ENCODE measurements at places on chromosomes 16 and 17. TPM values are rescaled to one million over a fixed set of nuclear protein-coding genes. Genes with fewer than 3 reads are reported as not detected.
A peak's percentile ranks its signal among the peaks of the same experiment; 100 is the strongest.

- no peak for DNase-seq
Observed at GRCh38 chr16:50683689-50684374, 2.7 kb upstream of the SNX20 start.

- DNase-seq = no peak
Observed at GRCh38 chr16:75080205-75081029, 36.2 kb downstream of the LDHD start.

- DNase-seq = no peak
Observed at GRCh38 chr17:80002070-80002641, 33.5 kb downstream of the TBC1D16 start.

DNA sequence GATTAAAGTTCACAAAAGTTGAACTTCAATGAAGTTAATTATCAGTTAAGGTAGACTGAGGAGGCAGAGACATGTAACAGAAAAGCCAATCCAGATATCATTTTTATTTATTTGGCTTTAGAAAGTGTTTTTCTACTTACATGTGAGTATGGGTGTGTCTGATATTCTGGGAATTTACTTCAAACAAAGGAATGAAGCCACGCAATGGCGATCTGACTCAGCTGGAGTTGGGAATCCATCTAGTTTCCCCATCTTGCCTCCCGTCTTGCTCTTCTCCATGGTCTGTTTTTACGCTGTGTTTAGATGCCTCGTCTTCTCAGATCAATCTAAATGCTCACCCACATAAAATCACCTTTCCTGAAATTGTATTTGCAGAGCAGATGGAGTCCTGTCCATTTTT, 1.7 kb upstream of the KCNJ16 start:
- no peak for DNase-seq

DNA sequence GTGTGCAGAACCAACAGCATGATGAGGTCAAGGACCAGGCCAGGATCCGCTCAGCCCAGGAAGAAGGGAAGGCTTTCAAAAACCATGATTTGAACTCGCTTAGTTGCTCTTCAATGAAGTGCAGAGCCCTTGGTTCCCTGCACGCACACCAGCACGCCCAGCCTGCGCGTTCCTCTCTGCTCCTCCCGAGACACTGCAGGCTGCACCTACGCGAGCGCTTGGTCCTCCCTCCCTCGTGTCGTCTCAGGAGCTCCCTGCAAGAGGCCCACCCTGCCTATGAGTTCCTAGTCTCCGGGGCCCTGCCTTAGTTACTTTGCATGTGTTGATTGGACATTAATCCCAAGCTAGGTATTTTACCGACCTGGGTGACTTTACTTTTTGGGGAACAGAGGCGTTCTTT, 132.9 kb upstream of the TNRC6C start:
- no peak for DNase-seq

DNA sequence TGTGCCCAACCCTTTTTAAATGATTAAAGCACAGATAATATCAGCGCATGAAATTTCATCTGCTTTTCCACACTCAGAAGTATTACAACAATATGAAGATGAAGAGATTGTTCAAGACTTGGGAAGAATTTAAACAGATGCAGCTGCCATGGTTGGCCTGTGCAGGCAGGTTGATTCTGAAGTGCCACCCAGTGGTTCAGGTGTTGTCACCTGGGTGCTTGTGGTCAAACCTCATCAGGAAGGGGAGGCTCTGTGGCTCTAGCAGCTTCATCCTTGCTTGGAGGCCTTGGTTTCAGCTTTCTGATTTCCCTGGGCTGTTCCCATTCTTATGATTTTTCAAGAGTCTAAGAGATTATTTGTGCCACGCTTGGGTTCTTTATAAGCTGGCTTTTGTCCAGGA, 22.2 kb upstream of the CLEC18C start:
- no peak for DNase-seq

DNA sequence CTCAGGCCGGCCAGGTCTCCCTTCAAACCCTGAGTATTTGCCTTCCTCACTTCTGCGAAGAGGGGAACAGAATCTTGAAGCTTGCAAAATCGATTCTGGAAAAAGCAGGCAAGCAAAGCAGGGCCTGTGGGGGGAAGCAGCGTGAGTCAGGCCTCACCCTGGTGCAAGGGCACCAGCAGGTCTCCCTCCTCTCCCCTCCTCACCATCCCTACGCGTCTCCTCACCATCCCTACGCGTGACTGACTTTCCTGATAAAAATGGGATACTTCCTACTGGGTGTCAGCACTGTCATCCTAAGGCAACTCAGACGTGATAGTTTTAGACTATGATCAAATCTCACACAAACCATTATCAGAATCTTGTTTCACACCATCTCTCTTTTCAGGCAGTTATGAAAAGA, 12.1 kb downstream of the CMTM3 start:
- DNase-seq = no peak

- DNase-seq = no peak
Observed at GRCh38 chr17:21318439-21318838, 33.9 kb downstream of the MAP2K3 start.

GRCh38 chr17:76086384-76086783, 7.4 kb downstream of the ZACN start:
- DNase-seq = no peak

DNA sequence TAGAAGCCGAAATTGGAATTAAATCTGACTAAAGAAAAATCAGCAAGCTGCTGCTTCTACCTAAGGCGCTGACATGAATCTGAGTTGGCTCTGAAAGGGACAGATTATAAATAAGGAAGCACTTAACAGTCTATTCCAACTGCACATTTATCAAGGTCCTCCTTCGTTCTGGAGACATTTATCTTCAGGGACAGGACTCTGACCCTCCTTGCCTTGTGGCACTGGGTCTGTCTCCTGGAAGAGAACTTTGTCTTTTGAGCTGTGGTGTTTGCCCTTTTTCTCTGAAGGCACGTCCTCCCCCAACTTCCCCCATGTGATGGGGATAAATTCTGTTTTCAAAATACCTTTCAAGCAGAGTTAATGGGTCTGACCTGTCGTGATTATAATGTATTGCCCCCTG, 47.0 kb upstream of the MARCHF10 start:
- no peak for DNase-seq

- no peak for DNase-seq
Observed at GRCh38 chr16:72282362-72282761, 110.4 kb upstream of the PMFBP1 start.

DNA sequence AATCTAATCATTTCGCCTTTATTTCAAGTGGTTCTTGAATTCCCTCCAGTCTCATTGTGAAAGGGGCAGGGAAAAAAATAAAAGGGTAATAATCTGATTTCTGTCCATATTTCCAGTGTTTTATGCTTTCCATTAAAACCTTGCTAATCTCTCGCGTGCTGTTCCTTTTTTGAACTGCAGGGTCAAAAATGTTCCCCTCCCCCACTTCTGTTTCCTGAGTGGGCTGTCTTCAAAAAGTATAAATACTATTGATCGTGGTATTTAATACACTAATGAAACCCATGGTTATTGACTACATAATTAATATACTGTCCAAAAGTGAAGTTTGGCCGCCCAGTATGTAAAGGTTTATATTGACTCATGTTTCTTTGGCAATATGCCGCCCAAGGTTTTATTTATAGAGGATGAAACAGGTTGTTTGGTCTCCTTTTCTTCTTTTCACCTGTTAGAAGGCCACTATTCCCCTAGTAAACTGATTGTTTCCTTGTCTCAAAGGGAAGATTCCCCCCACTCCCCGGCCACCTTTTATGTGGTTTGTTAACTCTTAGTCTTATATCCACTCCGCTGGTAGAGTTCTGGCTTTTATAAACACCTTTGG, 69.7 kb downstream of the RPA1 start:
- DNase-seq = no peak

GRCh38 chr16:48382131-48382530, 3.1 kb downstream of the SIAH1 start:
- DNase-seq = no peak

GRCh38 chr16:87487361-87487924, 5.4 kb downstream of the ZCCHC14 start:
- DNase-seq = peak; percentile 34

- DNase-seq = no peak
Observed at GRCh38 chr17:6376931-6377361, 58.0 kb downstream of the AIPL1 start.

GRCh38 chr16:30846649-30847402, 47.1 kb downstream of the BCL7C start:
- DNase-seq = no peak

GRCh38 chr17:14360856-14361255, 60.0 kb downstream of the HS3ST3B1 start:
- no peak for DNase-seq

GRCh38 chr17:41167561-41167960, 460 bp downstream of the KRTAP4-3 start:
- DNase-seq = no peak

DNA sequence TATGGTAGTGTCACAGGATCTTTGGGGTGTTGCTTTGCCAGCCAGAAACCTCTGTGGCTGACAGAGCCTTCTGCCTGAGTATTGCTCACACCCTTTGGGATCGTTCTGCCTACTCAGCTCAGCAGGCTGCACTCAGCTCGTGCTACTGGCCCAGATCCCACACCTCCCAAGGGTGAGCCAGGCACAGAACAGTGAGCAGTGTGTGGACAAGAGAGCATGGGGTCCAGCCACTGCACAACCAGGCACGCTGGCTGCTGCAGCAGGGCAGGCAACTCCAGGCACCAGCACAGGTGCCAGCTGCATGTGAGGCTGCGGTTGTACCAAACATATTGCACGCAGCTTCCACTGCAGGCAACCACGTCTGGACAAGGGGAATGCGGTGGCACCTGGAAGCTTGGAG, 84.9 kb downstream of the CYB561 start:
- DNase-seq = no peak

GRCh38 chr17:59762049-59762823, 54.8 kb downstream of the VMP1 start:
- DNase-seq = peak; percentile 12

DNA sequence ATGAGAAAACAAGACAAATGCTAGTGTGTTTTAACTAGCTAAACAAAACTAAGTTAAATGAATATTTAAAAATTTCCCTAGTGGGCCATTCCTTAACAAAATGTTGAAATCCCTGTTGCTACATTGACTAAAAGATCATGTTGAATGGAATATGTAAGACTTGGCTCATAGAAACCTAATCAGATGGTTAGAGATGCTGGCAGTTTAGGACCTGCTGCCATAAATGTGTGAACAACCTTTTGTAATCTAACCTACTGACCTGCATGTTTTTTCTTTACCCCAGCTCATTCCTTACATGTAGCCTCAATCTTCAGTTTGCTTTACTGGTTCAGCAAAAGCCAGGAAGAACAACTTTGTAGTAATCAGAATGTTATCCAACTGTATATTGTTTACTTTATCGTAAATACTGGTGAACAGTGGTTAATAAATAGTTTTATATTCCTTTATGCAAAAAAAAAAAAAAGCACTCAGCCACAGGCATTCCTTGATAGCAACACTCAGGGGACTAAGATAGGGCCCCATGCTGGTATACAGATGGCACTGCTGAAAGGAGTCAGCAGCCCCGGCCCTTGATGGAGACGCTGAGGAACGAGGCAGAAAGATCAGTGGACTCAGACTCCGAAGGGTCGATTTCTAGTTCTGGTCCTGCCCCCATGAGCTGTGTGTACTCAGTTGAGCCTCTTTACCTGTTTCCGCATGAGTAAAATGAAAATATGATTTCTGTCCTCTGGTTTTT, 78.2 kb downstream of the MARF1 start:
- no peak for DNase-seq

GRCh38 chr17:37494401-37494831, 4.7 kb downstream of the DUSP14 start:
- no peak for DNase-seq

DNA sequence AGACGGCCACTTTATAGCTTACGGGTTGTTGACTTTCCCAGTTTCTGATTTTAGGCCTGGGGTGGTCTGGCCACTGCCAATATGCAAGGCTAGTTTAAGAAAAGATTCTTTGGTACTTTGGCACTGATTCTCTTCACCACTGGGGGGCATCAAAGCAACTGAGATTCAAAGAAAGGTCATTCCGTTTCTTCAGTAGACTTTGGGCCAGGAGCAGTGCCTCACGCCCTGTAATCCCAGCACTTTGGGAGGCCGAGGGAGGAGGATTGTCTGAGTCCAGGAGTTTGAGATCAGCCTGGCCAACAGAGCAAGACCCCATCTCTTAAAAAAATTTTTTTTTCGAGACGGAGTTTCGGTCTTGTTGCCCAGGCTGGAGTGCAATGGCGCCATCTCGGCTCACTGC, 53.0 kb downstream of the RPA1 start:
- DNase-seq = peak; percentile 47

DNA sequence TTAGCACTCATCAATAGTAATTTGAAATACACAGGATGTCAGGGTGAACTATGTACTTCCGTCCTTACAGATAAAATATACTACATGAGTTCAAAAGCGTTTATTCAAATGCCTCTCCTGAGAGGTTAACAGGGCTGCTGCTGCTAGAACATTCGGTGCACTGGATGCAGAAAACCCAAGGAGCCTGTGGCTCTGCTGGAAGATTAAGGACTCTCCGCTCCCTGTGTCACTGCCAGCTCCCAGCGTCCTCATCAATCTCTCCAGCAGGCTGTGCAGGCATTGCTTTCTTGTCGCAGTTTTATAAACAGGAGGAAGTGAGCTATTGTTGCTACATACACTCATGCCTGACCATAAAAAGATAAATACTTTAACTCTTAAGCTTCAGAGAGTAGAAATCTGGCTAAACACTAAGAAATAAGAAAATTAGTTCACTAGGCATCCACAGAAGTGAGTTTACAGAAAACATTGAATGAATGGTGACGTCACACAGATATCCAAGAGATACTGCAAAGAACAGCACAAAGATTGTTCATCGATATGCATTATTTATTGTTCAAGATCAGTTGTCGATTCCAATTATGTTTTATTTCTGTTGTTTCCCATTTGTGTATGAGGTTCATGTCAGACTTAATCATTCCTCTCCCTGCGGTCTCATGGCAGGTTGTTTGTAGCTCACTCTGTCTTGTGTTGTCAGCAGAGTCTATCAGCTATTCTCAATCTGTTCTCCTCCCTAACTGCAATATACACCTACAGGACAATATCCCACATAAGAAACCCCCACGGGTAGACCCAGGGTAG, 127.9 kb upstream of the MON1B start:
- peak; percentile 18 for DNase-seq

- DNase-seq = no peak
Observed at GRCh38 chr16:47719713-47720112, 258.6 kb downstream of the PHKB start.

Gene MT1F
- total RNA-seq = 8.2 TPM

Gene TMC7
- total RNA-seq = 2.4 TPM

Gene BCL6B
- 14.9 TPM for total RNA-seq

Gene KRT26
- total RNA-seq = not detected

Gene KRTAP1-1
- not detected for total RNA-seq

Gene ENDOV
- 10.8 TPM for total RNA-seq

Gene CCDC154
- total RNA-seq = 0.51 TPM

Gene SLC38A8
- total RNA-seq = not detected

Gene THUMPD1
- 80.7 TPM for total RNA-seq

Gene ACSM5
- total RNA-seq = not detected

Gene TBX21
- total RNA-seq = not detected
